ENCODE measurements at places on chromosomes 11 and 22.

DNA sequence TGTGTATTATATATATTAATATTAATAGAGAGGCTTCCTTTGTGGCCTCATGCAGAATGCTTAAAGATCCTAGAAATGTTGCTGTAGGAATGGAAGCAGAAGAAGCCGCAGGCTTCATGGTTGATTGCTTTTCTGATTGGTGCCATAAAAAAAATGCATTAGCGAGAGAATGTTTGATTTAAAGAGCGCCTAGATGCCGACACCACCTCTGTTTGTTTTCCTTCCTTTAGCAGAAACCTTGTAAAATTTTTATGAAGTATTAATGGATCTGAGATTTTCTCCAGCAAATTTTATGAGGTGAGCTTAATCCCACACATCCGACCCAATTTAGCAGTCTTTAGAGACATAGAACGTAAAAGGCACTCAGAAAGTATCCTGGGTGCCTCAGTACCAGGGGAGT is 587.5 kb downstream of the NTM start:
- DNase-seq = no peak

- DNase-seq = no peak
These were observed 70.1 kb downstream of the FAM181B start for GRCh38 chr11:82663535-82663934.

- DNase-seq = peak; percentile 83
These were observed 181.7 kb upstream of the CCDC90B start for GRCh38 chr11:83467837-83468236.

DNA sequence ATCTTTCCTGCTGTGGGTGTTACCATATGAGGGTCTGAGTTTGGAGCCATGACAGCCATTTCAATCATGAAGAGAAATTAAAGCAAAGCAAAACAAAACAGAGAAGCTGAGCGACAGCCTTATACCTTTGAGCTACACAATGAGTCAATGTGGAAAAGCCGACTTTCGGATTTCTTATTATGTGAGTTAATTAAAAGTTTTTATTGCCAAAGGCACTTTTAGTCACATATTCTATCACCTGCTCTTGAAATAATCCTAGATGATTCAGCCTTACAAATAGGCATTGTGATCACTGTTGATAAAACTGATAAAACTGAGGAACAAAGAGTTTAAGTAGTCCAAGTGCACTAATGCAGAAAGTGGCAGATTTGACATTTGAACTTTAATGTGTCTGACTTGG is 381.9 kb upstream of the TENM4 start:
- no peak for DNase-seq

GRCh38 chr22:47054231-47055072 is 292.0 kb downstream of the TBC1D22A start:
- DNase-seq = no peak

- peak; percentile 29 for DNase-seq
These were observed 340.7 kb downstream of the LARGE1 start for GRCh38 chr22:33579448-33580093.

GRCh38 chr11:31826536-31827438 is 15.7 kb upstream of the PAX6 start:
- peak; percentile 67 for DNase-seq

DNA sequence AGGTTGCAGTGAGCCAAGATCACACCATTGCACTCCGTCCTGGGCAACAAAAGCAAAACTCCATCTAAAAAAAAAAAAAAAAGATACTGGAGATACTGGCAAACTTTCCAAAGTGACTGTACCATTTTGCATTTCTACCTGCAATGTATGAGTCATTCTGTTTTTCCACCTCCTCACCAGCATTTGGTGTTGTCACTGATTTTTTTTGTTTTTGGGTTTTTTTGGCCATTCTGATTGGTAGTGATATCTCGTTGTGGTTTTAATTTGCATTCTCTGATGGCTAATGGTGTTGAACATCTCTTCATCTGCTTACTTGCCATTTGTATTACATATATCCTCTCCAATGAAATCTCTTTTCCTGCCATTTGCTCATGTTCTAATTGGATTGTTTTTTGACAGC is 12.0 kb upstream of the RBX1 start:
- DNase-seq = no peak

DNA sequence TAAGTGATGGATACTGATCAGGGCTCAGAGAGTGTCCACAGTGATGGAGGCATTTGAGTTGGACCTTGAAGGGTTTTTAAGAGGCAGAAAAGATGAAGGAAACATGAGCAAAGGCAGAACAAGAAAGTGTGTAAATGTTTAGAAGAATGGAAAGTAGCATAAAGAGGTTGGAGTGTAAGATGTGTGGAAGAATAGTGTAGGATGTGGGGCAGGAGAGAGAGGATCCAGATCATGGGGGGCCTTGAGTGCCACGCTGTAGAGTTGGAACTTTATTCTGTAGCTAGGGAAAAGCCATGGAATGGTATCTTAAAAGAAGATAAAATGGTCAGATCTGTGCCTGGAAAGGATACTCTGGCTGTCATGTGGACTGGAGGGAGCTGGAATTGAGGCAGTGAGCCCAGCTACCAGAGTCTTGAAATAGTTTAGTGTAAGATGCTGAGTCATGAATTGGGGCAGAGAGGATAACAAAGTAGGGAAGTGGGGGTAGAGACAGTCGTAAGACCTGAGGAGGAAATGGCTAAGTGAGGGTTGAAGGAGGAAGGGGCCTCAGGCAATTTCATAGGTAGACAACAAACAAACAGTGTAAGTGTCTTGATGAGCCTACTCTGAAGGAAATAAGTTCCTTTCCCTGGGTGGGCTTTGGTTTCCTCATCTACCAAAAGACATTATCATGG is 6.7 kb downstream of the KCNE3 start:
- no peak for DNase-seq
